Naive thymus-derived CD4-positive, alpha-beta T cell (primary cell): ENCODE measurements at places on chromosomes 5 and 9.

DNA sequence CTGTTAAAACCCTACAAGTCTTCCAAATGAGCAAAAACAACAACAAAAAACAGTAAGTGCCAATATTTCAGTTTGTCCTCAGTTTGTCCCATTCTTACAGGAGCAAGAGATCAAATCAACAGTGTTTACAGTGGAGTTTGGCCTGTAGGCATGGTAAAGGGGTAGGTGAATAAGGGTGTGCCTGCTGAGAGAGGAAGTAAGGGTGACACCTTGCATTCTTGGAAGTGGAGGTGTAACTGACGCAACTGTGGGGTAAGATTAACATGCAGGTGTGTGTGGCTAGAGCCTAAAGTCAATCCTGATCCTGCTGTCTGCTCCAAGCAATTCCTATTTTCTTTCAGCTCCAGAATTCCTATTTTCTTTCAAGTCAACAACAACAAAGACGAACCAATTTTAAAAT is 43.4 kb downstream of the PFDN1 start:
- DNase-seq: no peak

- no peak for DNase-seq
These were observed 25.3 kb downstream of the DAP start for GRCh38 chr5:10735569-10736276.

GRCh38 chr5:86885489-86886230 is 267.9 kb downstream of the COX7C start:
- no peak for DNase-seq

DNA sequence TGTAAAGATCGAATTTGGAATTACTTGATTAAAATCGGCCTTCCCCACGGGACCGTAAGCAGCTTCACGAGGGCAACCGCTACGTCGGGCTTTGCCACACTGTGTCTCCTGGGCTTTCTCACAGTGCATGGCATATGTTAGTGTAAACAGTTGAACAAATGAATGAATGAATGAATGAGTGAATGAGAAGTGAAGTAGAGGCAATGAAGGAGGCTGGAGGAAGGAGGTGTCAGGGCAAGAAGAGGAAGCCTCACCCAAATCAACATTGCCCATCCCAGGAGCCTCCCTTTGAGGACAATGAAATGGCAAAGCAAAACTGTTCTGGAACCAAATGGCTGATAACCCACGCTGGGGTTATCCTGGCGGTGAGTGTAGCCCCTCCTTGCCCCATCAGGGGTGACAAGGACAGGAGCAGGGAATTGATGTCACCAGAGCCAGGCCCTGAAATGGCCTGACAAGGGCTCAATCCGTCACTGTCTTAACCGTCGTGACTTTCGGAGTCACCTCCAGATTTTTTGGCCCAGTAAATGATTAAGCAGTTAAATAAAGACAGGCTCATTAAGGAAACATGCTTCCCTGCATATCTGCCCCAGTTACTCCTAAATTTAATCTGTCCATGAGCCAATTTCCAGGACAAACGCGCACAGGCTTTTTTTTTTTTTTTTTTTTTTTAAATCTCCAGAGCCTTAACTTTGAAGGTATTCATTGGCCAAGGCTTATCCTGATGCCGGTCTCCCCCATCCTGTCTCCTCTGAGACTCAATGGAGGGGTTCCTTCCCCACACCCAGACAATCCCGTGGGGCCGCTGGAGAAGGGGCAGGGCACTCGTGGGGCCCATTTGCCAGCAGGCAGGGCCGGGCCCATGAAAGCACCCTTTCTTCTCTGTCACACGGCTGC is 88.4 kb upstream of the BOD1 start:
- no peak for DNase-seq

DNA sequence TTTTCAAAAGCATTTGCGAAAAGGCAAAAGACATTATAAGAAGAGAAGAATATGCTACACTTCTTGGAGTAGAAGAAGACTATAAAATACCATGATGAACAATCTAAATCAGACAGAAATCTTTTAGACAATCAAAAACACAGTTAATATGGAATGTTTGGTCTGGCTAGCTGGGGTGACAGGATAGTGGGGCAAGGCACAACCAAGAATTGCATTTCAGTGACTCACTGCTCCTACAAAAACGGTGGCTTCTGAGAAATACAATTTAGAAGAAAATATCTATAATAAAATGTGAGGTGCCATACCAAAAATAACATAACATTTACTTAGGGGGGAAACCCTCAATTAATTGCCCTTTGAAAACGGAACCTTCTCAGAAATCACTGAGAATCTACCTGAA is 363.4 kb downstream of the NPR3 start:
- no peak for DNase-seq

DNA sequence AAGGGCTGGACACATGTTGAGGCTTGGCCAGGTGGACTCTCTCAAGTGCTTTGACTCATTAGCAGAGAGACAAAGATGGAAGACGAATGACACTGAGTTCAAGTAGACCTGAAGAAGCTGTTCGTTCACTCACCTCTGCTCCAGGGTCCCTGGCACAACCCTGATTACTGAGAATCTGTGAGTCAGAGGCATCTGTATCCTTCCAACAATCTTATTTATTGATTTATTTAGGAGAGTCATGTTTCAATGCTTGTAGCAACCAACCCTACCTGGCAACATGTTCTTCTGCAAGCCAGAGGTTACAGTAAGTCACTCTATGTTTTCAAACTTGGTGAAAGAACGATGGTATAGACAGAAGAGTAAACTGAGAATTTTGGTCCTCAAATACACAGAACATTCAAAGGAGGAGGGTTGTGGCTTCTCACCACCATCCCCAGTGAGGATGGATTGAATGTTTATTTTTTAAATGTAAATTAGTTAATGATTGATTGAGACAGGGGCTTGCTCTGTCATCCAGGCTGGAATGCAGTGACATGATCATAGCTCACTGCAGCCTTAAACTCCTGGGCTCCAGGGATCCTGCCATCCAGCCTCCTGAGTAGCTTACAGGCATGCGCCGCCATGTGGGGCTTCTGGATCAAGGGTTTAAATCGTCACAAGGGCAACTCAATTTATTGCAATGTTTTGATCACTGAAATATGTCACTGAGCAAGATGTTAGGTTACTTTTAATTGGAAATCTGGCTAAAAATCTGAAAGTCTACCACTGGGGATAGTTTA is 55.7 kb upstream of the CARTPT start:
- no peak for DNase-seq

GRCh38 chr9:22010866-22011625 is 1.9 kb upstream of the CDKN2B start:
- no peak for DNase-seq

- no peak for DNase-seq
These were observed 97.4 kb downstream of the PBX3 start for GRCh38 chr9:125844611-125845010.
